Osteoblast (primary cell): ENCODE measurements at places on chromosomes 1 and 21. TPM values are rescaled to one million over a fixed set of nuclear protein-coding genes. Genes with fewer than 3 reads are reported as not detected.

The CHD5 gene
- total RNA-seq, result under 0.01 TPM in 1 of 2 replicates, not detected in the other

The SYDE2 gene
- 13.0 and 13.8 TPM in 2 replicates for total RNA-seq

The ALPL gene
- total RNA-seq, result 7.1 and 8.0 TPM in 2 replicates

The TFF3 gene
- total RNA-seq, result not detected in 2 replicates
